ENCODE measurements at places on chromosomes 4 and X.

DNA sequence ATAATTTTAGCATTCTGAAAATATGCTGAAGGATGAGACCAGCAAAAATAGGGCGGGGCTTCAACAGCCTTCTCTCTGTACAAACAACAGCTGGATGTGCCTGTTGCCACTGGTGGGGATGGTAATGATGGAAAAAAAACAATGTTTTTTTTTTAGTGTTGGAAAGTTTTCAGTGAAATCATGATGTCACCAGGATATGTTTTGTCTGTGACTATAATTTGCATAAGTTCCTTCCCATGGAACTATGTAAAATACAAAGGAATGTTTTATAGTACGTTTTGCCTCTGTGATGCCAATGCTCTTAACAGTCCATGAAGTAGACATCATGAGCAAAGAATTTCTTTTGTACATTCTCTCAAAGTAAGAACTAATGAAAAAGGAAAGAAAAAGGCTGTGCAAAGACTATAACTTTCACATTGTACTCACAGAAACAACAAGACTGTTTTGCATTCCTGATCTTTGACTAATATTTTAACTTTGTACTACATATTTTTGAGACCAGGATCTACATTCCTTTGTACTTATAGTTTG, 589.7 kb downstream of the SPRY1 start:
- DNase-seq: no peak

DNA sequence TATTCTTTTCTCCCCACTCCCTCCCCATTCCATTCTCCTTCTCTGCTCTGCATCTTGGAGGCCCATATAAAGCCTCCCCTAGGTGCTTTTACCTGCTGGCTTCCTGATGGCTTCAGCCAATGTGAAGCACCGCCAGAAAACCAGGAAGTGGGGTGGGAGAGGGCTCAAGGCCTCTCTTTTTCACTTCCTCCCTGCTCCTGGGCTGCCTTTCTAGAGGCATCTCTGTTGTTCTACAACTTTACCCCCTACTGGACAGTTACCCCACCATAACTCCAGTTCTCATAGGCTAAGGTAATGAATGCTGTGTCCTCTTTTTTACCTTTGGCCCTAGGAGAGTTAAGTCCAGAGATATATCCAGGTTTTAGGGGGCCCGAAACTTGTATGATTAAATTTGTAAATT, 62.4 kb upstream of the PPARGC1A start:
- no peak for DNase-seq

DNA sequence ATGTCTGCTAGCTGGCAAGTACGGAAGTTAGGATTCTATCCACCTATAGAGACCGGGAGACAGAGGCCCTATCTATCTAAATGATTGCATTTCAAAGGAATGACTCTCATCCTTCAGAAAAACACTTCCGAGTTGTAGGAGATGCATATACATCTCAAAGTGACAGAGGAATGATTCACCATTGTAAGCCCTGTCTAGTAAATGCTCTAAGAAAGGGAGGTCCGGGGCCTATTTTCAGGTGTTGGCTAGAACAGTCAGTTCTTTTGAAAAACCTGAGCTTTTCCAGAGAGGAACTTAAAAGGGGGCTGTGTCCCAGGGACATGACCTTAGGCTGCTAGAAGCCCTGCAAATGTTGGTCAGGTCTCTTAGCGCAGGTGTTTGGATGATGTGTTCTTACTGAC, 262.9 kb upstream of the IL1RAPL1 start:
- DNase-seq: no peak

- no peak for DNase-seq
Measured at GRCh38 chrX:47690175-47690574, 31.2 kb upstream of the UXT start.

- no peak for DNase-seq
Measured at GRCh38 chr4:141640696-141641095, 4.3 kb downstream of the IL15 start.
